ENCODE measurements at places on chromosomes 6 and 20.

DNA sequence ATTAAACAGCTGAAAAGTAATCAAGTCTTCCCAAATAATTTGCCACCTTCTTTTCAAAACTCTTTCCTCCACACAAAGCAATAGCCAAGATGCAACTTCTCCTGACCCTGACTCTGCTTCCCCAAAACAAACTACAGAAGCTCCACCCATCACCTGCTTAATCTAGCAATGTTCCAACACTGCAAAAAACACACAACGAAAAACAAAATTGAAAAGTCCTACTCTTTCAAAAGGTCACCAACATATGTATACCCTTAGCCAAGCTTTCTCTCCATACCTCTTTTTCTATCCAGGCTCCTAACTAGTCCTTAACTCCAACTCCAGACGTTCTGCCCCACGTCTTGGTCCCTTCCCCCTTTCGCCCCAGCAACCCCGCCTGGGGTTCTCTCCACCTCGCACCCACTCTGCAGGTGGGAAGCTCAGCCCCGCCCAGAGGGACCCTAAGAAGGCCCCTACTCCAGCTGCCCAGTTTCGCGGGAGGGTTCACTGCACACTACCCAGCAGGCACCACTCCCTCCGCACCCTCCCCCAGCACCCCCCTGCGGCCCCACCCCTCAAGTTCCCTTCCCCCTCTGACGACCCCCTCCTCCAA is 717 bp downstream of the CSNK2A1 start:
- DNase-seq: peak; percentile 21

DNA sequence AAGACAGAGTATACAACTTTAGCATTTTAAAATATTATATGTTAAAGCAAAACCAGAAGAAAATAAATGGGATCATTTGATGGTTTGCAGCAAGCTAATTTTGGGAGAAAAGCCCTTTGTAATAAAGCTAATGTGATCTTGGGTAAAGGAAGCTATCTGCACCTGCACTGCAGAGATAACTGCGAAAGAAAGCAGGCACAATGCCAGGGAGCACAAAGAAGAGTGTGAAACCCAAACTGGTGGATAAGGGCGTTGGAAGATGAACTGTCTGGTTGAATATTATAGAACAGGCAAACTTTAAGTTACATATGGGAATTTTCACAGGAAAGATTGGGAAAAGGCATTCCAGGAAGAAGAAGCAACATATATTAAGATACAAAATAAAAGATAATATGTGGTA is 179.2 kb upstream of the KHDRBS2 start:
- DNase-seq: no peak

DNA sequence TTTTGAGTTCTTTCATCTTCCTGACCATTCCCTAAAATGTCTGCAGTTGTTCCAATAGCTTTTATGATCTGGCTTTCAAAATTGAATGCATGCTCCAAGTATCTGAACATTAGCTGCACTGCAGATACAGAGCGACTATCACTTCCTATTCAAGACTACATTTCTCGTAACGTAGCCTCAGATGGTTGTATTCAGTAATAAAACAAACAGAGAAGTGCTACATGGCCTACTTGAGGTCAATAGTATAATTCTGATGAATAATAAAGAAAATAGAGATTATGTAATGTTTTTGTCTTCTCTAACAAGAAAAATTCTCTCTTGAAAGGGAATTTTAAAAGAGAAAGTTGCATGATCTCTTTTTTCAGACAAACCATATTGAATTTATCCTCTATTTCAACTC is 333.9 kb upstream of the IRAK1BP1 start:
- no peak for DNase-seq

- no peak for DNase-seq
Observed at GRCh38 chr6:117616391-117617209, 14.3 kb upstream of the GOPC start.

GRCh38 chr6:43673444-43674084 is 14.0 kb downstream of the MRPS18A start:
- DNase-seq: no peak

DNA sequence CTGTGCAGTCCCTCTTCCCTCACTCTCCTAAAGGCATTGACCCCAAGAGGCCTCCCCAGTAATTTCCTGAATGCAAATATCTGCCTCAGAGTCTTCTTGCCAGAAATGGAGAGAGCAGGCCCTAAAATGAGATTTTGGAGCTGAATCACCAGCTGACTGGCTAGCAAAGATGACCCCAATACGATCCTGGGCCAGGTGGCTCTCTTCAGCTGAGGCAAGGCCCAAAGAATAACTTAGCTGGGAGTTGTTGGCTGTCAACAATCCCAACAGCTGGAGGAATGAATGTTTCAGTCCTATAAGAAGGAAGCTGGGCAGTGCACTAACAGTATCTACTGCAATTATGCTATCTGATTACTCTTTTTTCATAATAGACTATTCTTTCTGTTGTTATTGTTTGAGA is 37.2 kb upstream of the VGLL2 start:
- DNase-seq: no peak

DNA sequence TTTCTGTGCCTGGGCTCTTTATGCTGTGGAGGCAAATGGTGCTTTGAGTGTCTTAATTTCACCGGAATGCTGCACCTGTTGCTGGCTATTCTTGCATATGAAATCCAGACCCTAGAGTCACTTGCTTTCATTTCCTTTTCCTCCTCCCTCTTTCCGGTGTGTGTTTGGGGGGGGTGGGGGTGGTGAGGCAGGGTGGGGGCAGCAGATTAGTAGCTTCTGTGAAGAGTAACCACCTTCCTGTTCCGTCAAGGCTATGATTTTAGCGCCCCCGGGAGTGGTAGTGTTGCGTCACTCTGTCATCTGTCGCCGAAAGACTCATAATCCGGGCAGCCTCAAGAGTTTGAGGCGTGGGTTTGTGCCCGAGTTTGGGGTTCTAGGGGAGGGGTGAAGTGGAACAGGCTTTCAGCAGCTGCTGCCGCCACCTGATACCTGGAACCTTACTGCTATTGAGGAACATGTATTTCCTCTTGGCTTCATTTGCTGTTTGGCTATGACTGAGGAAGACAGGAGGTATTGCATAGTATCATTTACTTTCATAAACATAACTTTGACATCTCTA is 49.1 kb downstream of the UTRN start:
- DNase-seq: no peak

DNA sequence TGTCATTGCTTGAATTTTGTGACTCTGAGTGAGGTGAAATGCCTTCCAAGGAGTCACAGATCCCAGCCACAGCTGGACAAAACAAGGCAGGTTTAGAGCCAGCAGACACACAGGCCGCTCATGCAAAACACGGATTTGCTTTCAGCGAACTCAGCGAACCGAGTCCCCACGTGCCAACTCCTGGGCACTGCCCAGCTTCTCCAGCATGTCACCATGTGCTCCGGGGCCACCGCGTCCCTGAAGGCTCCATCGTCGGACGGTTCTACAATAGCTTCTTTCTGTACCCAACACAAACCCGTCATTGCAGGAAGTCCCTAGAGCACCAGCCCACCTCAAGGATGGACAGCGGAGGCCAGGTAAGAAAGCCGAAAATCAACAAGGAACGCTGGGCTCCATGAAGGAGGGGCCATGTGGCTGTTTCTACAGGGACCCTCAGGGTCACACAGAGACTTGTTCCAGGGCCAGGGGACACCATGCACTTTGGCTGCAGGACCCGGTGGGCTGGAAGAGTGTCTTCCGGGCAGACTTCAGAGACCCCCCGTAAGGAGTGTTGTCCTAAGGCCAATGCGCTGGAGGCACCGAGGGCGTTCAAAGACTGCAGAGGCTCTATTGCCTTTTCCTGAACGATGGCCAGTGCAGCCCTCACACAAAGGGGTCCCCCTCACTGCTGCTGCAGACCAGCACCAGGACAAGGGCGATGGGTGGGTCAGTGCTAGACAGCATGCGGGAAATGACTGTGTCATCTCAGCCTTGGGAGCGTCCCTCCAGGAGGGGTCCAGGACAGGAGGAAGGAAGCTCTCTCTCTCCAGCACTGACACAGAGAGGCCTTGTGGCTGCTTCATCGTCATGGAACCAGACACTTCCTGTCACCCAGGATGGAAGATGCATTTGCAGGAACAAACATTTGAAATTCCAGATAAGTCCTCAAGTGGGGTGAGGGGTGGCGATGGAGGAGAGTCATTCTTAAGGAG is 19.8 kb downstream of the DACT2 start:
- no peak for DNase-seq

GRCh38 chr20:48273843-48274242 is 488.6 kb upstream of the SULF2 start:
- no peak for DNase-seq

GRCh38 chr20:57040466-57040865 is 226.0 kb downstream of the BMP7 start:
- DNase-seq: no peak

DNA sequence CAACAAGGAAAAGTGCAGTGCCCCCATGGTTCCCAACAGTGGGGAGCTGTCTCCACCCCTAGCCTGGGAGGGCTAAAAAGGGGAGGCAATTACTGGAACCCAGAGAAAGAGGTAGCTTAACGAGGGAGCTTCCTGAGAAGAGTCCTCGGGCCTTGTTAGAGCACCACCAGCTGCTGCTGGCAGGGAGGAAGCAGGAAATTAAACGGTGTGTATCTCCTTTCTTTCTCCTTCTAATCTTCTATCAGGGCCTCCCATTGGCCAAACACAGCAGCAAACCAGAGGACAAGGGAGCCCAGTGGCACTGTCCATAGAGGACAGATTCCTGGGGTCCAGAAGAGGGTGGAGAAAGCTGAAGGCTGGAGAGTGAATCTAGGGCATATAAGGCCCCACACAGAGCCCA is 7.6 kb upstream of the BTN2A2 start:
- DNase-seq: no peak

DNA sequence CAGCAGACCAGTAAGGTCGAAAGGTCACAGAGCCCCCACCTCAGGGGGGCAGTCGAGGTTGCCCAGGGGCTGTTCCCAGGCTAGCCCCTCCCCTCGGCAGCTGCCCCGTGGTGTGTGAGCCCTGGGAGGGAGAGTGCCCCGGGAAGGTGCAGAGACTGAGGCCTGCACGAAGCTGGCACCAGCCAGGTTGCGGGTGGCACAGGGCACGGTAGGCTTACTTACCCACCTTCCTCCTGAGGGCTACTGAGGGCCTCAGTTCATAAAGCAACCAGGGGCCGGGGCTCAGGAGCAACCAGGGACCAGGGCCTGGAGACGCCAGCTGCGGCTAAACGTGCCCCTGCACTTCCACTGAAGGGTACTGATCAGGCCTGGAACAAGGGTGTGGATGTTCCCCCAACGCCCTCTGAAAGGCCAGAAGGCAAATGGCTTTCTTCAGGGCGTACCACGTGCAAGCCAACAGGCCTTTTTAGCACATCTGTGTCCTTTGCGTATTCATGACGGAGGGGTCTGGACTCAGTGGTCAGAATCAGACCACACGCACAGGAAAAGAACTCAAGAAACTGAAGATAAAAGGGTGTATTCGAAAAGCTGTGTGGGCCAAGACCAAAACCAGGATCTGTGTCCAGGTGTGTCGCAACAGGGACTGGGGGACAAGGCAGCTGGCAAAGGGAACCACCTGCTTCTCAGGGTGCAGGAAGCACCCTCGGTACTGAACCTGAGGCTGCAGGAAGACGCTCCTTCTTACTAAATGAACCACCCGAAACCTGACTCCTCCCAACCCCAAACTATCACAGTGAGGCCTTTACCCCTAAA is 24.5 kb upstream of the TCFL5 start:
- no peak for DNase-seq

- no peak for DNase-seq
Observed at GRCh38 chr20:58747211-58747610, 54.6 kb downstream of the NPEPL1 start.

- no peak for DNase-seq
Observed at GRCh38 chr20:49400904-49401303, 81.6 kb downstream of the KCNB1 start.

- no peak for DNase-seq
Observed at GRCh38 chr20:51122931-51123658, 100.2 kb upstream of the KCNG1 start.

- DNase-seq: no peak
Observed at GRCh38 chr6:156347246-156347645, 429.9 kb upstream of the ARID1B start.

GRCh38 chr20:14830466-14830865 is 493.1 kb upstream of the FLRT3 start:
- no peak for DNase-seq

DNA sequence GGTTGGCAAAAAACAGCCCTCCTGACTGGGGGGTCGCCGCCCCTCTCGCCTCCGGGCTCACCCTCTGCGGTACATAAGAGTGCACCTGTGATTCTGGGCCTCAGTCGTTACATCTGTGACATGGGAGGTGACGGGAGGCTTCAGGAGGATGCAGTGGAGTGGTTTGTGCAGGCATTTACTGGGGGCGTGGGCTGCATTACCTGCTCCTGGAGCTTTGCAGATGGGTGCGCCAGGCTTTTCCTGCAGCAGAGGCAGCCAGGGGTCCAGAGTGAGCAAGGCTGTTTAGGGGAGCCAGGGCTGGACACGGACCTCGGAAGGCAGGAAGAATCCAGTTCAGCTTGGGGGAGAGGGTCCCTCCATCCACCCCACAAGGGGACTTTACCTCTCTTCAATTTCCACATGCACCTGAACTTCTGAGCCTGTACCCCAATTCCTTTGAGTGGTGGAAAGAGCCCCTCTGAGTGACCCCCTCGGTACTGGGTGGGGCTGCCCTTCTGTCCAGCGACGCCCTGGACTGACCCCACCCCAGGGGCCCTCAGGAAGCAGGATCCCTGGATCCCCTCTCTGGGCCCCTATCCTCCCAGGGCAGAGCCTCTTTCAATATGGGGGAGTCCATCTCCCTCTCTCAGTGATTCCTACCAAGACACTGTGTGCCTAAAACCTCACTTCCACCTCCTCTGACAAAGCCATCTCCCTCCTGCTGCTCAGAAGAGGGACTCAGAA is 134.0 kb downstream of the TAF4 start:
- DNase-seq: peak; percentile 15

DNA sequence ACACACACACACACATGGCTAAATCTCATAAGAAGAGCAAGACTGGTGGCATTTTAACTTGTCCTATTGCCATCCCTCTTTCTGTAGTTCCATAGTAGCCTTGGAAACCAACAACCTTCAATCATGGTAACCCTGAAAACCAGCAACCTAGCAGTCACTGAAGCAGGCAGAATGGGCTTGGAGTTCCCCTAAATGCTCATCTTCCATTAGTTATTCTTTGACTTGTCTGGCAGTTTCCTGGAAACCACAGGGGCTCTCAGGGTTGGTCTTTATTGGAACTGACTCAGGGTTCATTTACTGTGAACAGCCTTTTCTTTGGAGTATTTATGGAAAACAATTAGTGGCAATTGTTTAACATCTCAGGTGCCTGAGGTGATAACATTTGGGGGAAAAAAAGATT is 19.4 kb upstream of the BRPF3 start:
- no peak for DNase-seq

DNA sequence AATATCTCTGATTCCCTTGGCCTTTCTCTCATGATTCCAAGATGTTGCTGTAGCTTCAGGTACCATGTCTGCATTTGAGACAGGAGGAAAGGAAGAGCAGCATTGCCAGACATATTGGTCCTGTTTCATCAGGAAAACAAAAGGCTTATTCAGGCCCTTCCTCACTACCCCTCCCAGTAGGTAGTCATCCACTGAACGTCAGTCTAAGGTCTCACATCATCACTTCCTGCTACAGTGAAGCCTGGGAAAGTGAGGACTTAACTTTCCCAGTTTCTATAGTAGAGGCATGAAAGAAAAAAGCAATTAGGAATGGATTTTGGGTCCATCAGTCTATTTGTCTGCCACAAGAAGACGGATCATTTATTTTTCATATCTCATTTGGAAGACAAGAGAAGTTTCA is 85.7 kb upstream of the SOX4 start:
- DNase-seq: no peak

All from Peyer's patch (tissue), 4 donors.